ENCODE measurements at places on chromosomes 3 and 15. TPM values are rescaled to one million over a fixed set of nuclear protein-coding genes. Genes with fewer than 3 reads are reported as not detected.

Gene INKA1
- 8.6 TPM for polyA plus RNA-seq

Gene CIDEC
- polyA plus RNA-seq = 25.3 TPM

Gene BNC1
- polyA plus RNA-seq = 0.07 TPM

Gene ADPRH
- 5.6 TPM for polyA plus RNA-seq

Gene GASK1A
- polyA plus RNA-seq = 0.59 TPM

Gene TMIE
- polyA plus RNA-seq = 0.39 TPM

Gene PLSCR2
- not detected for polyA plus RNA-seq

Gene OSTN
- 0.15 TPM for polyA plus RNA-seq

Gene ZNF385D
- 4.5 TPM for polyA plus RNA-seq

Gene SLC9C1
- polyA plus RNA-seq = 0.10 TPM

Gene CTXN2
- not detected for polyA plus RNA-seq

Gene SCG5
- polyA plus RNA-seq = 0.65 TPM

Gene PCOLCE2
- polyA plus RNA-seq = 74.5 TPM

Gene MINDY2
- polyA plus RNA-seq = 14.7 TPM

Gene TM6SF1
- 3.1 TPM for polyA plus RNA-seq

Gene GMPS
- polyA plus RNA-seq = 10.2 TPM

Gene COL6A5
- polyA plus RNA-seq = not detected

Gene CHRM5
- polyA plus RNA-seq = not detected

Gene SEMA6D
- polyA plus RNA-seq = 1.4 TPM

Gene FSTL1
- polyA plus RNA-seq = 54.4 TPM

Gene IL16
- 4.9 TPM for polyA plus RNA-seq

Gene CELF6
- polyA plus RNA-seq = 5.1 TPM

Gene GOLGA8G
- not detected for polyA plus RNA-seq

Gene ARHGAP31
- polyA plus RNA-seq = 10.6 TPM

Gene KCNMB2
- polyA plus RNA-seq = 2.8 TPM

Gene CATSPER2
- 5.9 TPM for polyA plus RNA-seq
